Right renal pelvis (tissue), 4 donors: ENCODE measurements at places on chromosomes 16 and 17. TPM values are rescaled to one million over a fixed set of nuclear protein-coding genes. Genes with fewer than 3 reads are reported as not detected.
A peak's percentile ranks its signal among the peaks of the same experiment; 100 is the strongest.

GRCh38 chr16:55913716-55914115 lies 38.5 kb upstream of the CES5A start:
- no peak for DNase-seq

- no peak for DNase-seq
Observed at GRCh38 chr16:62816971-62817519, 780.8 kb upstream of the CDH8 start.

GRCh38 chr17:16584273-16584995 lies 15.4 kb upstream of the ZNF287 start:
- peak; percentile 79 for DNase-seq

DNA sequence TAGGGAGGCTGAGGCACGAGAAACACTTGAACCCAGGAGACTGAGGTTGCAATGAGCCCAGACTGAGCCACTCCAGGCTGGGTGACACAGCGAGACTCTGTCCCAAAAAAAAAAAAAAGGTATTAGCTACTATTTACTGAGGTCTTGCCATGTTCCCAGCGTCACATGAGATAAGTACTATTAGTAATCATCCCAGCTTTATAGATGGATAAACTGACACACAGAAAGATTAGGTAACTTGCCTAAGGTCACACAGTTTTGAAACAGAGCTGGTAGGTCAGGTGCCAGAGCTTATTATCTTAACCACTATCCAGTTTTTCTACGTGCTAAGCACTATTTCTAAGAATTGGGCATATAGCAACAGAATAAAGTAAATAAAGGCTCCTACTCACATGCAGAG lies 51.6 kb downstream of the TEX14 start:
- no peak for DNase-seq

DNA sequence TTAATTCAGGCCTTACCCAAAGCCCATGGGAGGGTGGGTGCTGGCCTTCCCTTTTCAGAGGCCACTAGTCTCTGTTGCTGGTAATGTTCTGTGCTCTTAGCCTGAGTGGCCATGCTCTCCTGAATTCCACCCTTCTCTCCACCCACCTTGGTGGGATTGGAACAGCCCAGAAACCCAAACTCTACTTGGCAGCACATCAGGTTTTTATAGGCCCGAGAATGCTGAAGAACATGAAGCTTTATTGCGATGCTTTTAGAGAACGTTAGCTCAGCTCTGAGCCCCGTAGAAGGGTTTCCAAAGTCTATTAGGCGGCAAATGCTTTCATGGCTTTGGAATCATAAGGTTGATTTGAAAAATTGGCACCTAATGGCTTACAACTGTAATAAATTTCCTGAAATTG lies 209.3 kb downstream of the MSI2 start:
- no peak for DNase-seq

SOCS1 gene
- 7.1 TPM for polyA plus RNA-seq

SLX1A gene
- polyA plus RNA-seq = 18.9 TPM

- DNase-seq = no peak
Observed at GRCh38 chr16:65763640-65764305, 602.7 kb upstream of the CDH5 start.

SSH2 gene
- polyA plus RNA-seq = 19.1 TPM

DNA sequence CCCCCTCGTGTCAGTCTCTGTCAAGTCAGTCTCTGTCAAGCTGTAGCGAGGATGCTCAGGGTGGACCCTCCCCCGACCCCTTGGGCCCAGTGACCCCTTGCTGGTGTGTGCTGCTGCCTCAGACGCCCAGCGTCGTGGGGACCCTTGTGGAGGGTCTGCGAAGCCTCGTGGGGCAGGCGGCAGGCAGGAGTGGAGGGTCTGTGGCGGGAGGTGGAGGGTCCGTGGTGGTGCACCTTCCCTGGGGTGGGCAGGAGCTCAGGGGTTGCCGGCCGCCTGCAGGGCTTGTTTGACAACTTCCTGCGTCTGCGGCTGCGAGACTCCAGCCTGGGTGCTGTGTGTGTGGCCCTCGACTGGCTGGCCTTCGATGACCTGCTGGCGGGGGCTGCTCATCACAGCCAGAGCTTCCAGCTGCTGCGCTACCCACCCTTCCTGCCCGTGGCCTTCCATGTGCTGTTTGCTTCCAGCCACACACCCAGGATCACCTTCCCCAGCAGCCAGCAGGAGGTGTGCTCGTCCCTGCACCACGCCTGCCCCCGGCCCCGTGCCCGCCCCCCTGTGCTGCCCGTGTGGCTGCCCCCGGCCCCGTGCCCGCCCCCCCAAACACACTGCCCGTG lies 5.6 kb downstream of the GNG13 start:
- no peak for DNase-seq

- no peak for DNase-seq
Observed at GRCh38 chr17:29059281-29059680, 16.3 kb downstream of the PIPOX start.

DNA sequence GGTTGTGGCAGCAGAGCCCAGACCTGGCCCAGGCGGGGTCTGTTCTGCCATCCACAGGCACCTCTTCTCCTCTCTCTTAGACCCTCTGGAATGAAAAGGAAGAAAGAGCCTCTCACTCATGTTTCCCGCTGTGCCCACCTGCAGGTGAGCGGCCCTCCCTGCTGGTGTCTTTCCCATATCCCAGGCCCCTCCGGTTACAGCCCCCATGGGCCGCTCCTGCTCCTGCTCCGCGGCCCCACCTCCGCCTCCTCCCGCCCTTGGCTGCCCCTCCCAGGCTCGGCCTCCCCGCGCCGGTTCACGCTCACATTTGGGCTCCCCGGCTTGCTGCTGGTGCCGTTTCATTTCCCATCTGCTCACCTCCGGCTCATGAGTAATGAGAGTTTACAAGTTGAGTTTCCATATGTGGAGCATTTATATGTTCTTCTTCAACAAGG lies 98.7 kb upstream of the SDK2 start:
- DNase-seq = no peak

SPN gene
- polyA plus RNA-seq = 2.2 TPM

KRT26 gene
- polyA plus RNA-seq = not detected

GRCh38 chr16:30137897-30138296 lies 14.9 kb upstream of the MAPK3 start:
- DNase-seq = no peak

SGSM2 gene
- 63.8 TPM for polyA plus RNA-seq

DNA sequence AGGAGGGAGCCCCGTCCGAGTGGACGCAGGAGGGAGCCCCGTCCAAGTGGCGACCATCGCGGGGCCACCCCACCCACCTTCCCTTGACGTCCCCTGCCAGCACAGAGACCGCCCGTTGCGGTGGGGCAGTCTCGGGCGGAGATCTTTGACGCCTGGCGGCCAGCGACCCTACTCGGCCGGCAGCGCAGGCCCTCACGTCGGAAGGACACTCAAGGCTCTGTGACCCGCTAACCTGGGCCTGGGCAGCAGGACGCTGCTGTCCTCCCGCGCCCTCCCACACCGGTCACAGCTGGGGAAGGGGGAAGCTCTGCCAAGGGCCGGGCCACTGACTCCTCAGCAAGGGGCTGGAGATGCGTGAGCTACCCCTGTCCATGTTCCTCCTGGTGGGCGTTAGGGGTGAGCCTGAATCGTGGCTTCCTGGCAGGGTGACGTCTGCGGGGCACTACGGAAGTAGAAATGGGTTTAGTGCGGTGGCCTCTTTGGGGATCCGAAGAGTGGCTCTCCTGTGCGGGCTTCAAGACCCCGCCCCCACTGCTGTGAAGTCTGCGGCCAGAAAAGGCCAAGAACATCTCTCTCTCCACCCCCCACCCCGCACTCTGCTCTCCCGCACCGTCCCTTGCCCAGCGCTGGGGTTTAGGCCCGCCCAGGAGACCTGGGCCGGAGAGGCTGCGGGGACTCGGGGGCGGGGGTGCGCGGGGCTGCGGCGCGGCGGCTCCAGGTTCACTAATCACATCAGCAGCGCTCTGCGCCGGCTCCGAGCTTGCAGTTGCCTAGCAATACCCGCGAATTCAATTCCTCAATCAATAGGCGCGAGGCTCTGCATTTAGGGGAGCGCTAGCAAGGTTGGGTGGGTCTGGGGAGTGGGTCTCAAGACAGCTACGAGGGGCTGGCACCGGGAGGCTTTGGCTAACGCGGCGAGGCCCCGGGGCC lies 5.8 kb downstream of the CBX8 start:
- no peak for DNase-seq

- no peak for DNase-seq
Observed at GRCh38 chr16:28983644-28984043, 1.2 kb upstream of the LAT start.

- DNase-seq = no peak
Observed at GRCh38 chr17:69916761-69917160, 158.3 kb upstream of the KCNJ16 start.

FOXC2 gene
- polyA plus RNA-seq = 50.1 TPM

- DNase-seq = no peak
Observed at GRCh38 chr16:63787014-63787413, 1334.8 kb downstream of the CDH11 start.

CCL4 gene
- 0.98 TPM for polyA plus RNA-seq

TBC1D3 gene
- polyA plus RNA-seq = not detected

DNA sequence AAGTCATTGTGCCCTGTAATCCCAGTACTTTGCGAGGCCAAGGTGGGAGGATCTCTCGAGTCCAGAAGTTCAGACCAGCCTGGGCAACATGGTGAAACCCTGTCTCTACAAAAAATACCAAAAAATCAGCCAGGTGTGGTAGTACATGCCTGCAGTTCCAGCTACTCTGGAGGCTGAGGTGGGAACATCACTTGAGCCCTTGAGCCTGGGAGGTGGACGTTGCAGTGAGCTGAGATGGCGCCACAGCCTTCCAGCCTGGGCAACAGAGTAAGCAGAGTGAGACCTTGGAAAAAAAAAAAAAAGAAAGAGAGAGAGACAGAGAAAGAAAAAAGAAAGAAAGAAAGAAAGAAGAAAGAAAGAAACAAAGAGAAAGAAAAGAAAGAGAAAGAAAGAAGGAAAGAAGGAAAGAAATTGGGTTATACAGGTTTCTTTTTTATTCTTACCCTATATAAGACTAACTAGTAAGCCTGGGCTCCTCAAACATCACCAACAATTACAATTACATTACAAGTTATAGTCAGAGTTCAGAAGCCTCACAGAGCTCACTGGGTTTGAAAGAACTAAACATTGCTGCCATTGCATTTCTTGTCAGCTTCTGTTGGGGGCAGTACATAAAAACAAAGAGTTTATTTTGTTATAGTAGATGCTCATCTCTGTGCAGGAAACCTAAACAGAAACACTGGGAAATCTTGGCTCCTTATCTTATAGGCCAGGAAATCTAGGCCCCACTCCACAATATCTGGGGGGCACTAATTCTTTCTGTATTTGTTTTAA lies 6.7 kb upstream of the ABCA9 start:
- DNase-seq = no peak

- DNase-seq = no peak
Observed at GRCh38 chr17:15479703-15480102, 12.3 kb upstream of the CDRT4 start.

CLEC10A gene
- 1.4 TPM for polyA plus RNA-seq

DNA sequence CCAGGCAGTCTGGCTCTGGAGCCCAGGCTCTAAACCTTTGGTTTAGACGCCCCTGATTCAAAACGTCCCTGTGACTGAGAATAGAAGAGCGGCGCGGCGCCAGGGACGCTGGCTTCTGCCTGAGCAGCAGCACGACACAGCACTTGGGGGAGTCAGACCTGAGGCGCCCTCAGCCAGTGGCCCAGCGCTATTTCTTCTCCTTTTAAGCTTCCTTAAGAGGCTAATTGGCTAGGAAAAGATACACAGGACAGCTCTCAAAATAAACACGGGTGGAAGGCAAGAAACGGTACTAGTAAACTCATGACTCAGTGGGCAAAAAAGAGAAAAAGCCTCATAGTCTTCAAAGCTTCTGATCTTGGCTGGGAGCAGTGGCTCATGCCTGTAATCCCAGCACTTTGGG lies 34.9 kb downstream of the GTF3C1 start:
- DNase-seq = no peak

DNA sequence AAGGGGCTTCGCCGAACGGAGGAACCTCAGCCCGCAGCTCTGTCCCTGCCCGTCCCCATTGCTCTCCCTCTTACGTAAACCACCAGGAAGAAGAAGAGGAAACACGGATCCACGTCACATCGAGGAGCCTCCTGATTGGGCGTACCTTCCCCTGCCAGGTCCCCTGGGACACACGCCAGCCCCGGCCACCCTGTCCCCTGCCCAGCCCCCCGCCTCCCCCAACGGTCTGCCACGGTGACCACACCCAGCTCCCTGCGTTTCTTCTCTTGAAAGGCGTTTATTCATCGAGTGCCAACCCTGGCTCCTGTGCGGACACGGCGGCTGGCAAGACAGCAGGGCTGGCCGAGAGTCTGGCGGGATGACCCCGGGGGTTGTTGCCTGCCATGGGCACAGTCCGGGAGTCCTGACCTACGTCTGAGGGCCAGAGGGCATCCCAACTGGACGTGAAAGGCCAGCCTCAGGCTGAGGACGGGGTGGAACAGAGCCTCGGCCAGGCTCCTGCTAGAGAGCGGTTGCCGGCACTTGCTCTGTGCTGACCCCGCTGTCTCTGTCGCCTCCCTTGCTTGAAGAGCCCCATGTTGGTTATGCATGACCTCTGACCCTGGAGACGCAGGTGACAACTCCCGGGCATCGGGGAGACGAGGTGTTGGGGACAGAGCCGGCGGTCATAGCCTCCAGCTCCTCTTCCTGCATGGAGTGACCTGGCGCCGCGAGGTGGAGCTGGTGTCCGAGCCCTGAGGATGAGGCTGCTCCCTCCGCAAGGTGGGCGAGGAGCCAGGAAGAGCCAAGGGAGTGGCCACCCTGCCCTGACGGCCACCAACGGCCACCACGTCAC lies 40.5 kb upstream of the ACSF3 start:
- no peak for DNase-seq

COG4 gene
- polyA plus RNA-seq = 65.9 TPM

RUNDC1 gene
- 15.4 TPM for polyA plus RNA-seq

DHX8 gene
- 46.1 TPM for polyA plus RNA-seq

DNA sequence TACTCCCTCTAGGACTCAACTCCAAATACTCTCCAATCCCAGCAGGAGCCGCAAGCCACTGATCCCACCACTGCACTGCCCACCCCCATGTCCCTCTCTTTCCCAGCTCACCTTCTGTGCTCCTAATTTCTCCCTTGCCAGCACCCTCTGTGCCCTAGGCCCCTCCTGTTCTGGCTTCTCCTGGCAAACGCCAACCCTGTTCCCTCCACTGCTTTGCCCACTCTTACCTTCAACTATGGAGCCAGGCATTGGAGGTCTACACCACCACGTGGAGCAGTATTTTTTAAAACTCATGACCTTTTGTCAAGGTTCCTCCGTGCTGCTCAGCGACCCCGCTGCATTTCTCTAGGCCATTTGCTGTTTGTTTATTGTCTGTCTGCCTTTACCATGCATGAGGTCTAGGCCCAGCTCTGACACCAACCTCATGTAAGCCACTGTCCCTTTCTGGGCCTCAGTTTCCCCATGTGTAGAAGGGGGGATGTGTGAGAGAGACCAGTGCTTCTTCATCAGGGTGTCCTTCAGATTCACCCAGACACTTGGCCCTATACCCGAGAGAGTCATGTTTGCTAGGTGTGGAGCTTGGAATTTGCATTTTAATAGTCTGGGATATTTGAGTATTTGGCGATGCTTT lies 4.6 kb downstream of the CCDC102A start:
- DNase-seq = no peak

GRCh38 chr16:30046588-30046987 lies 15.5 kb upstream of the TLCD3B start:
- no peak for DNase-seq

MRPS7 gene
- polyA plus RNA-seq = 75.5 TPM

SLC6A2 gene
- polyA plus RNA-seq = 0.93 TPM

- DNase-seq = peak; percentile 23
Observed at GRCh38 chr17:59221159-59221847, 992 bp downstream of the GDPD1 start.

GRCh38 chr17:50013079-50013478 lies 18.1 kb upstream of the DLX3 start:
- no peak for DNase-seq
